Left colon (tissue), 2 donors: ENCODE measurements at places on chromosomes 12 and 14.
A peak's percentile ranks its signal among the peaks of the same experiment; 100 is the strongest.

DNA sequence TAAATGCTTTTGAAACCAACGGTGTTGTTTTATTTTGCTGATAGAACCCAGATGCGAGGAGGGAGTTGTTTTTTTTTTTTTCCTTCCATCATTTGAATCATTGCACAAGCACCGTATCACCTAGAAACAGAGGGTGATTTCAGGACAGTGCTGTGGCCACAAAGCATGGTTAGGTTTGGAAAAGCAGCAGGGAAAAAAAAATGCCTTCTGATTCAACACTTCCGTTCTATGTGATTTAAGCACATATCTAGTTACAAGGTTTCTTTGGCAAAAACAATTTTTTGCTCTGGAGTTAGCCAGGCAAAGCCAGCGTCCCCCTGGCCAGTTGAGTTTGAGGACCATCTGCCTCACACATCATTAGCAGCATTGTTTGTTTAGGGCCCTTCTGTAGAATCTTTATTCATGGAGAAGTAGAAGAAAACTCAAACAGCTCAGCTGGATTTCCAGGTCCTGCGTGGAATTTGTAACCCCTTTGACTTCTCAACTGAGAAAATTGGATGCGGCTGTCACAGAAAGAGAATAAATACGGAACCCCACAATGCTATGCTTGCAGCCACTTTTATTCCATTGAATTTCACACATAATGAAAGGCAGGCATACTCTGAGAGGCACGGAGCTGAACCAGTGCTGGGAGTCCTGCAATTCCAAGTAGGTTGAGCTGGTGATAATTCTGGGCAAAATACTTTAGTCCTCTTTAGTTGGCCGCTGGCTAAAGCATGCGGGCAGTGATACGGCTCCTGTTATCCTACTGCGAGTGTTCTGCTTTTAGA is 17.0 kb upstream of the WNT5B start:
- DNase-seq: no peak

- no peak for DNase-seq
Observed at GRCh38 chr14:84482256-84483071, 1047.5 kb upstream of the FLRT2 start.

DNA sequence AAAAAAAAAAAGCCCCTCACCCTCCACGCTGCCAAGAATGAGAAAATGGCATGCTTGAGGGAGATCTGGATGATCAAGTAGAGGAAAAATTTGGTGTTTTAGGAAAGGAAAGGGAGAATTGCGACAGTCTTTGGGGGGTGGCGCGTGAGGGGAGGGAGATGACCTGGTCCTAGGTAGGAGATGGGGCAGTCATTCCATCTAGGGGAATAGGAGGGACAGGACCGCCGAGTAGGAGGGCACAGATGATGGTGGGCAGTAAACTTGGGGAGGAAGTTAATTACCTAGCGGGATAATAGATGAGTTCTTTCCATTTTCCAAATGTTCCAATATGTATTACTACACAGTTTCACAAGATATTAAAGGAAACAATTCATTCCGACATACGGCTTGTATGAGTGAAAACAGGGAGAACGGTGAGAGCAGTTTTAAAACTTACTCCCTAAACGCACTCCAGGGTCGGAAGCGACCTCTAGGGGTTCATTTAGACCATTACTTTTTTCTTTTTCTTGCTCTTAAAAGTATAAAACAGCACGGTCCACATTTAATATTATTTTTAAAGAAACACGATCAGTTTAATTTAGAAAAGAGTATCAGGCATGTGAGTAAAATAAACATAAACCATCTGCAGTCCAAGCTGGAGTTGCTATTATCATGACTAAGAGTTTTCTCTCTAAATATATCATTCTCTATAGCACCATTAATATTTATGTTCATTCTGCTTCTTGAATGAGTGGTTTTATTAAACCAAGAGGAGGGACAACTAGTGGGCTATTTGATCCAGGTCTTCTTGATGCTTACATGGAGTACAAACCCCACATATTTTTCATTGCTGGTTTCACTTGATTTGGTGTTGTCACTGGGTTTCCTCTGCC is 3.0 kb upstream of the FNTB start:
- DNase-seq: peak; percentile 22

DNA sequence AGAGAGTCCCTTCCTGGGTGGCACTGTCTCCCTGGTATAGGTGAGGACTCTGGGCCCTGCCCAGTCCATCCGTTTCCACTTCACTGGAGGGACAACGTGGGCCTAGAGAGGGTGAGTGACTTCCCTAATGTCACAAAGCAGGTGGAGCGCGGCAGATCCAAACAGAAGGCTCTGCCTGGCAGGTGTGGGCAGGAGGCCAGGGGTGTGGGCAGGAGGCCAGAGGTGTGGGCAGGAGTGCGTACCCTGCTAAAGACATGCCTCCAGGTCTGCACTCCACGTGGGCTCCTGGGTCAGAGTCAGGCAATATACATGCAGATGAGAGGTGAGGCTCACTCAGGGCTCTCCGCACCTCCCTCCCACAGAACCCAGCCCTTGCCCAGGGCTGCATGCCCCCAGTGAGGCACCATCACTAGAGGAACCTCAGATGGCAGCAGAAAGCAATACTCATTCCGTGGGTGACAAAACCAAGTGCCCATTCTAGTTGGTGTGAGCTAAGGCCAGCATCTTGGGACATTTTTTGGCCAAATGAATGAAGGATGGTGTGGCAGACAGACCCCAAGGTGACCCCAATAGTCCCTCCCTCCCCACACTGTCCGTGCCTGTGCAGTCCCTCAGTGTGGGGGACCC is 271.6 kb upstream of the RTL1 start:
- no peak for DNase-seq

GRCh38 chr14:95696741-95697140 is 10.5 kb downstream of the TCL1B start:
- no peak for DNase-seq

- no peak for DNase-seq
Observed at GRCh38 chr14:68796418-68797101, 3.7 kb upstream of the ZFP36L1 start.

DNA sequence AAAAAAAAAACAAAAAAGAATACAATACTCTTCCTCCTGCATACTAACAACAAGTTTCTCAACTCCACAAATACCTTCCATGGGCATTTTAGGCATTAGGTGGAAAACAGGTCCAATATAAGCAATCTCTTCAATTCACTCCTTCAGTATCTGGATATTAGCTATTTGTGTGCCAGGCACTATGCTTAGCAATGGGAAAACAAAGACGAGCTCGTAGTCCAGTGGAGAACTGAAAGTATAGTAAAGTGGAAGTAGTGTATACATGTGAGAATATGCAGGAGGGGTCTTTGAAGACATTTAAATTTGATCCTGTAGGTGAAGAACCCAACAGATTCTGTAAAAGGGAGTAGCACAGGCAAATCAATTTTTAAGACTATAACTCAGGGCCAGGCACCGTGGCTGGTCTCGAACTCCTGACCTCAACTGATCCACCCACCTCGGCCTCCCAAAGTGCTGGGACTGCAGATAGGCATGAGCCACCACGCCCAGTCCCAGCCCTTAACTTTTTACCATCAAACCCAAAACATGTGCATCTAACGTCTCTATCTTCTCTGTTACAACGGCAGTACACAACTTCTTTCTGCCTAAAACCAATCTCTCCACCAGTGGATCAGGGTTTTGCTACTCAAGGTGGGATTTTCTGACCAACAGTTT is 10.6 kb downstream of the HECTD1 start:
- no peak for DNase-seq

DNA sequence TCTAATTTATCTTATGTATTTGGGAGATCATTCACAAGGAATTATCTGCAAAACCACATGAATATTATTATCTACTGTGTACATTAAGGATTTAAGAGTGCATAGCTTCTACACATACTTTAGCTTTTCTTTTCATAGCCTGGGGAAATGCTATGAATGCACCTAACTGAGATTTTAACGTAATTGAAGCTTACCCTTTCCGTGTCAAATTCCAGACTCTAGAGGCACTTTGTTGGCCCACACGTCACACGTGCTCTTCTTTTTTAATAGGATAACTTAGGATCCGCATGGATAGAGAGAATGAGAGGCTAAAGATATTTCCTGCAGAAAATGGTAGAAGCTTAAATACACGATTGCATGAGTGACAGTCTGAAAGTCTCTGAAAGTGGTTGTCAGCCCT is 481.1 kb downstream of the PCNX1 start:
- DNase-seq: no peak

GRCh38 chr14:24630087-24630871 is 3.7 kb downstream of the GZMB start:
- DNase-seq: no peak

DNA sequence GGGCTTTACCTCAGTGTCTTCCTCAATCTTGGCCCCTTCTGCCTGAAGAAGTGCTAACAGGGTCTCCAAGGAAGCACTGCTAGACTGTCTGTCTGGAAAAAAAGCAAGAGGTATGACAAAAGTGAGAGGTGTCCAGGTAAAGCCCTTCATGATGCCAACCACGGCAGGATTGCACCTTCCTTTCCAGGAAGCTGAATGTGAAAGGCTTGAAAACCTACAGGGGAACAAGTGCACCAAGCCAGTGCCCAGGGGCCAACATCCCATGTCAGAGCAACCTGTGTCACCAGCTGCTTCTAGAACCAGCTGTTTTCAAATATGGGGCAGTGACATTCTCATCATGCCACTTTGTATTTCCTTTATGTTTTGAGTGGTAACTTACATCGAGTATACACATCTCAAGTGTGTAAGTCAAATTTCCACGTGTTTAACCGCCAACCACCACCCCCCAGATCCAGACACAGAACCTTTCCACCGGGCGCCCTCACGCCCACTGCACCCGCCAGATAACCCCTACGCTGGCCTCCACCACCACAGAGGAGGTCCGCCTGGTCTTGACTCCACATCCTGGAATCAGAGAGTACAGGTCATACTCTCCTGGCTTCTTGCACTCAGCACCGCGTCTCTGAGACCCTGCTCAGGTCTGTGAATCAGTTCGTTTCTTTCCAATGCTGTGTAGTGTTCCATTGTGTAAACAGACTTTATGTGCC is 27.3 kb downstream of the VPS37B start:
- DNase-seq: no peak

DNA sequence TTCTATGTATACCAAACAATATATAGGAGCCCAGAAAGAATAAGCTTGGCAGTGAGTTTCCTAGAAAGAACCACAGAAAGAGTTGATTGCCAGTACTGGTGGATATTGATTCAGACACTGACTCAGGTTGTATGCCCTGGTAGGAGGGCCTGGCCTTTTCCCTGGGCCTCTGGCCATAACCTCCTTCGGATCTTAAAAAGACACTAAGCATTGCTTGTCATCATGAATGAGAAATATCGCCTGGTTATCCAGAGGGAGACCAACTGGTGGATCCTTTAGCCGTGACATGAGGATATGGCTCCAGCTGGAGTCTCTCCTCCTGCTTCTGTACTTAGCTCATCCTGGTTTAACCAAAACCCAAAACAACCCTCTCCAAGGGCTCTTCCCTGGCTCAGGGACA is 231.5 kb downstream of the MSRB3 start:
- no peak for DNase-seq

- no peak for DNase-seq
Observed at GRCh38 chr14:96261053-96261452, 5.0 kb downstream of the BDKRB1 start.

- no peak for DNase-seq
Observed at GRCh38 chr14:55760789-55761566, 181.0 kb downstream of the KTN1 start.

DNA sequence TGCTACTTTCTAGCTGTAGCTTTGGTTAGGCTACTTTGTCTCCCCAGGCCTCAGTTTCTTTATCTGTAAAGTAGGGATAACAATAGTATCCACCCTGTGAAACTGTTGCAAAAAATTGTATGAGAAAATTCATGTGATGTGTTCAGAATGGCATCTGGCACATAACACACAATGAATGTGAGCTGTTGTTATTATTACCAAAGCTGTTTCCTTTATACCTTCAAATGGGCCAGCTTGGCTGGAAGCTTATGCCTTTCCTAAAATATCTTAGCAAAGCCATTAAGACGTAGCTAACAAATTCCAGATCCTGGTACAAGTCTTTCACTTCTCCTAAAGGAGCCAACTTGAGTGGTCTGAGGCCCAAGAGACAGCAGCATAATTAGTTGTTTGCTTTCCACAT is 25.2 kb upstream of the MANSC4 start:
- DNase-seq: no peak

DNA sequence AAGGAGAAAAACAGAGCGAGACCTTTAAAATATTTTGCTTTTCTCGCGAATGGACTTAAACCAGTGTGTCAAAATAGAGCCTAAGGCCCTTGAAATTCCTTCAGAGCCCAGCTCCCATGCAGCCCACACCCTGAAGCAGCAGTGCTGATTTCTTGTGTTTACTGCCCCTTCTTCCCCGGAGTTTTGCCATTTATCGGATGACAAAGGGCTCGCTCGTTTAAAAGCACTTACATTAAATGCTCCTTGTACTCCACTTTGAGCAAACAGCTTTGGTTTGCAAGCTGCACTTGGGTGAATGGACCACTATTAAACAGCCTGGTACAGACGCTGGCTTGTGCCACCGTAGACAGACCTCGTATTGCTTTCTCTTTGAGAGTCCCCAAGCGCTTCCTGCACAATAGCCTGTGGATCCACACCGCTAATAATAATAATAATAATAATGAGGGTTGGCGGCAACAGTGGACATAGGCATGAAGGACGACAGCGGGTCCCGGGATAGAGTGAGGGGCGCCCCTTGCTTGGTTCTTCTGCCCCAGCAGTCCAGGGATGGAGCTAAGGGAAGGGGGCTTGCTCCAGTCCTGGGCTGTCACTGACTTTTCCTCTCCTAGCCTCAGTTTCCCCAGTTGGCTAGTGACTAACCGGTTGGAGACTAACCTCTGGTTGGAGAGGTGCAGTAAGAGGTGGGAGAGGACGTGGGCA is 6.6 kb downstream of the DLK1 start:
- DNase-seq: no peak

DNA sequence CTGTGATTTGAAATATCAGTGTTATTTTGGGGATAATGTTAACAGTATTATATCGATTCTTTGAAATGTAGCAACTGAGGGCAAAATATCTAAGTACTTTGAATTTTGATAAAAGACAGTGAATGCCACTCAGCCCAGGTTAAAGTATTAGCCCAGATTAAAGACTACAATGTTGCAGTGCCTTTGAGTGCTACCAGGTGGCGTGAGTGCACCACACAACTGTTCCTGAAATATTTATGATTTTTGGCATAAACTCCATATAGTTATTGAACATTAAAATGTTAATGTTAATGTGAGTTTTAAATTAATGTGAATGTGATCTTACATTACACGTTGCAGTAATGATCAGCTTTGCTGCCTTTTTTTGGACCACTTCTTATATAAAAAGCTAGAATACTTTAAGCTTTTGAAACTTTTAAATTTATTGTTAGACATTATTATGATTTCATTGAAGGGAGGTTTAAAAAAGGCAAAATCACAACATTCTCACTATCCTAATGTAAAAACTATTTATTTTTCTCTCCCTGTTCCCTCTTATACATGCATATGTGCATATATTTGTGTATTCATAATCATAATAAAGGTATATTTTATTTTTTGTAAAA is 22.5 kb downstream of the MRPS35 start:
- DNase-seq: no peak

GRCh38 chr14:96461950-96462798 is 40.0 kb upstream of the PAPOLA start:
- DNase-seq: peak; percentile 50

- DNase-seq: no peak
Observed at GRCh38 chr14:25111061-25111601, 61.2 kb upstream of the STXBP6 start.

GRCh38 chr14:99258341-99258861 is 13.6 kb downstream of the BCL11B start:
- no peak for DNase-seq

- no peak for DNase-seq
Observed at GRCh38 chr12:91825999-91826398, 319.6 kb downstream of the BTG1 start.

- peak; percentile 79 for DNase-seq
Observed at GRCh38 chr14:97978341-97978740, 1181.2 kb downstream of the VRK1 start.

GRCh38 chr12:24996102-24996797 is 47.3 kb upstream of the BCAT1 start:
- no peak for DNase-seq
